ENCODE measurements at places on chromosomes 3 and 15. TPM values are rescaled to one million over a fixed set of nuclear protein-coding genes. Genes with fewer than 3 reads are reported as not detected.

GRCh38 chr3:86890741-86891396 is 100.1 kb downstream of the VGLL3 start:
- peak; percentile 78 for DNase-seq

- no peak for DNase-seq
Measured at GRCh38 chr3:104947943-104948342, 418.8 kb upstream of the ALCAM start.

GRCh38 chr15:25437777-25438600 is 835 bp downstream of the UBE3A start:
- peak; percentile 81 for DNase-seq

GRCh38 chr15:83504365-83504764 is 57.2 kb downstream of the SH3GL3 start:
- no peak for DNase-seq

PLA2G4B gene
- total RNA-seq = 4.4 TPM

- DNase-seq = no peak
Measured at GRCh38 chr15:88918738-88919137, 5.6 kb upstream of the MFGE8 start.

DNA sequence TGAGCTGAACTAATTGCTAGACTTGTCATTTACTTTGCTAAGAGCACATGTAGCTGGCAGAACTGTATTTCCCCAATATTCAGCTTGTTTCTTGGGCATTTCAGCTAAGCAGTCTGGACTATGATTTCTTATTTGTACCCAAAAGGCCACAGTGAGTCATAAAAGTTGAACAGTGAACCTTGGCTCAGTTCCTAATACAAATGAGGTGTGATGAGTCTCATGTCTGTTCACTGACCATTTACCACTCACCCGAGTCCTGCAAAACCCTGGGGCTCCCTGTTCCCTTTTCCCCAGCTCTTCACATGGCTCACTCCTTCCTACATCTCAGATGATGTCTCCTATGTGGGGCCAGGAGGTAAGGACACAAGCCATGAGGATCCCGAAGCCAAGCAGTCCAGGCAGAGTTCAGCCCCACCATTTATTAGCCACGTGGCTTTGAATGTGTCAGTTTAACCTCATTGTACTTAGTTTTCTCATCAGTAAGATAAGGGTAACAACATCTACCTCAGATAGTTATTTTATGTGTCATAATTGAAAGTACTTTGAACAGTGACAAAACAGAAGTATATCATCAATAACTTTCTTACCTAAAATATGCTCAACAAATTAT is 239.3 kb downstream of the IL5RA start:
- no peak for DNase-seq

- DNase-seq = no peak
Measured at GRCh38 chr15:70097063-70097320, 725 bp downstream of the TLE3 start.

DNA sequence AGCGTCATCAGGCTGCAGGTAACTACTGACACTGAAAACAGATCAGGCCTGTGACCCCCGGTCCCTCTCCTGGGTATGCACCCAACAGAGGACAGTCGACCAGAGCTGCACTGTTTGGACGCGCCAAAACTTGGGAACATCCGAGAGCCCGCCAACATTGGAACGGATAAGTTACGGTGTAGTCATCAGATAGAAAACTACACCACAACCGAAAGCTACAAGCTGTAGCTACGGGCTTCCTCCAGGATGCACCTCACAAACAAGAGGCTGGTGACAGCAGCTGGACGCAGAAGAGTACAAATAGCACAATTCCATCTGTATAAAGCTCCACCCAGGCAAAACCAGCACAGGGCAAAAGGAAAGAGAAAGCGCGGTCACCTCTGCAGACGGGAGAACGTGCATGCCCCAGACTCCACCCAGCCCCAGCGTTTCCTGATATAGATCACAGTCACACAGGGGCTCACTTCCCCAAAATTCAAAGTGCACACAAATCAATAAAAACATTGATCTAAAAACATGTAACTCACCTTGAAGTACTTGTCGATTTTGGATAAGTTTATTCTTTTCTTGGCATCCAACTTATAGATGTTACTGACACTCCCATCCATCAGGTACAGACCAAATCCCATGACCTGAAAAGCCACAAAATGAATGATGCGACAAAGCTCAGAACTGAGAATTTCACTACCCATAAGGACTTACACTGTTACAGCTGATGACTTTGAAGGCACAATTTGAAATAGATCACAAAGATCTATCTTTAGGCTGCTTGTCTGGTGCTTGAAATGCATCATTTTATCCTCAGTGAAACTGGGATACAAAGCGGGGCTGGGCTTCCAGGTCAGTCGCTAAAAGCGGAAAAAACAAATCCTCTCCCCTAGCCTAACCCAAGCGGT is 43.3 kb downstream of the CYFIP1 start:
- DNase-seq = no peak

ZNF280D gene
- total RNA-seq = 32.5 TPM

DNA sequence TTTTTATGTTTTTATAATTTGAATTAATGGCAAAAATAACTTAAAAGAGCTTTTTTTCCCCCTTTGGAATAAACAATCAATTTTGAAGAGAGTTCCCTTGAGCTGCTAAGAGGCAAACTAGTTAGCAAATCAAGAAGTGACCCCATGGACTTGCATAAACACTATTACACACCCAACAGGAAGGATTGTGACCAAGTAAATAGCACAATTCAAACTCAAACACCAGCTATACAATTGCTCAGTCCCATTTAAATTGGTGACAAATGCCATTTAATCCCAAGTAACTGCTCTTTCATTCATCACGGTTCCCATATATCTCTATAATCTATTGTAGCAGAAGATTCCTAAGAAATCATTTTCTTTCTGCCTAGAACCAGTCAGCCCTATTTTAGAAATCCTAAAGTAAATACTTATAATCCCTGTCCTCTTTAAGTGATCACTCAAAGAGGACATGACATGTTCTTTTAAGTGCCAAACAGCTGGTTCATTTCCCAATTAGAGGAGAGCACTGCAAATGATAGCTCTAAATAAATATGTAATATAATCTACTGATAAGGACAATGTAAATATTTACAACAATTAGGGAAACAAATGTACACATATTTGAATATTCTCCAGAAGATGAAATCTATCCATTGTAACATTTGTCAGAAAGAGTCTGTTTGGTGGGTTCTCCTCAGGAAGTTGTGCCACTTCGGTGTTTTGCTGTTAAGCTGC is 137.8 kb upstream of the ADAMTS9 start:
- DNase-seq = no peak

DUOXA2 gene
- not detected for total RNA-seq

DNA sequence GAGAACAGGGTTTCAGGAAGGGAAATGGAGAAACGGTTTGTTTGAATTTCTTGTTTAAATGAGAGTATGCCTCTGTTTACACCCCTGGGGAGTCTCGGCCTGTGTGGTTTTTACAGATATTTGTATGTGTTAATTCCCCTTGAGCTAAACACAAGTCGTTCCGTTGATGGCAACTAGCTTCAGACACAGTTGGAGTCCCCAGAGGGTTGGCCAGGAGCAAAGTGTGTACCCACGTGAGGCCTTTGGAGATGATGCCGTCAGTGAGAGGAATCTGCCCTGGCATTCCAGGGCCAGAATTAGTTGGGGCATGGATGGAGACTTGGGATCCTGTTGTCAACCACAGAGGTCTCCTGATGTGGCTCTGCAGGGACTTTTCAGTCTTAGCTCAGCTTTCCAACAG is 44.0 kb downstream of the CEMIP start:
- DNase-seq = no peak

MEX3B gene
- 15.7 TPM for total RNA-seq

CCDC39 gene
- 0.52 TPM for total RNA-seq

OR5K2 gene
- not detected for total RNA-seq

- DNase-seq = no peak
Measured at GRCh38 chr15:43762824-43763223, 13.9 kb downstream of the ELL3 start.

ZNF662 gene
- 1.5 TPM for total RNA-seq

GRCh38 chr3:47378869-47379268 is 2.0 kb upstream of the PTPN23 start:
- DNase-seq = no peak

GP5 gene
- 0.12 TPM for total RNA-seq

GRCh38 chr3:115401298-115401697 is 222.0 kb upstream of the GAP43 start:
- DNase-seq = no peak

GRCh38 chr3:196440041-196440537 is 7.9 kb upstream of the UBXN7 start:
- no peak for DNase-seq

GRCh38 chr3:45670991-45671390 is 18.2 kb upstream of the SACM1L start:
- no peak for DNase-seq

- DNase-seq = no peak
Measured at GRCh38 chr3:133958071-133958805, 62.6 kb upstream of the RAB6B start.

CPLX3 gene
- total RNA-seq = 0.66 TPM

DNA sequence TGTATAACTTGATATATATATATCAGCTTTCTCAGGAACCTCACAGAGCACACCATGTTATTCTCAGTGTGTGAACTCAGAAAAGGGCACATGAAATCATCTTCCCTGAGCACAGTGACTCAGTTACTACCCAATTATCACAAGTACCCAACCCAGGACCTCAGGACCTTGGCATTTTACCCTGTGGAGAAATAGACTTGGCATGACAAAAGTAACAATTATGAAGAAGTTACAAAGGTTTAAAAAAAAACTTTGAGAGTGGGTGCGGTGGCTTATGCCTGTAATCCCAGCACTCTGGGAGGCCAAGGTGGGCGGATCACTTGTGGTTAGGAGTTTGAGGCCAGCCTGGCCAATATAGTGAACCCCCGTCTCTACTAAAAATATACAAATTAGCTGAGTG is 52.4 kb downstream of the ONECUT1 start:
- no peak for DNase-seq

DNA sequence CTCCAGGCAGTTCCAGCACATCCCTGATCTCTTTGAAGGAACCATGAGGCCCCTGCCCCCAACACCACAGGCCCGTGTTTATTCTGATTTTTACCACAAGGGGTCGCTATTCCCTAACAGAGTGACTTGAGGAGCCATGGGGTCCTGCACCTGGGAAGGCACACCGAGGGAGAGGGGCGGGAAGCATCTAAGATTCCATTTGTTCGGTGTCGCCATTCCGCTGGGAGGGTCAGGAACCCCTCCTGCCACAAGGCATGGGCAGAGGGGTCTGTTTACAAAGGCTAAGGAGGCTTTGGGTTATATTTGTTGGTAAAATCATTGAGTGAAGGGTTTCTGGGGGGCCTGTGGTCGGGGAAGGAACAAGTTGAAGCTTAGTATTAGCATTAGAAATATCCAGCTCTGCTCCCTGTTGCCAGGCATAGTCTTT is 77.1 kb downstream of the WDR76 start:
- DNase-seq = peak; percentile 95

- DNase-seq = no peak
Measured at GRCh38 chr3:55090291-55090690, 162.4 kb upstream of the LRTM1 start.

Data from GM23338 (cell line).